NCI-H1694 (cell line): ENCODE measurements at places on chromosomes 2 and 18.

GRCh38 chr2:159144776-159145614, 141.5 kb downstream of the WDSUB1 start:
- DNase-seq, result no peak

GRCh38 chr18:57089702-57090101, 57.2 kb upstream of the BOD1L2 start:
- no peak for DNase-seq

DNA sequence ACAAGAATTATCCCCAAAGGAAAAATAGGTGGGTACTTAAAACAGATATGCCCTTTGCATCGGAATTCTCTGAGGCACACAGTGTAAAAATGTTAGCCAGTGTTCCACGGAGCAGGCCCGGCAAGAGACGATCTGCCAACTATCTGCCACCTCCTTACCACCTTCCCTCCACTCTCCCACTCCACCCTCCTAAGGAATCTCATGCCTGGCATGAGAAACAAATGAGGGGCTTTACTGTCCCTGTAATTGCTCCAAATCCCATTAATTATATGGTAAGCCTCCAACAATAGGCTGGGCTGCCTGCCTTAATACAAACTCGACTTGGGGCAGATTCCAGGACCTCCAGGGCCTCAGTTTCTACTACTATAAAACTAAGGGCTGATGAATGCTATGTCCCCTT, 102.3 kb downstream of the ZBTB7C start:
- no peak for DNase-seq

- DNase-seq, result no peak
These were observed 33.1 kb downstream of the SS18 start for GRCh38 chr18:26057344-26057773.

DNA sequence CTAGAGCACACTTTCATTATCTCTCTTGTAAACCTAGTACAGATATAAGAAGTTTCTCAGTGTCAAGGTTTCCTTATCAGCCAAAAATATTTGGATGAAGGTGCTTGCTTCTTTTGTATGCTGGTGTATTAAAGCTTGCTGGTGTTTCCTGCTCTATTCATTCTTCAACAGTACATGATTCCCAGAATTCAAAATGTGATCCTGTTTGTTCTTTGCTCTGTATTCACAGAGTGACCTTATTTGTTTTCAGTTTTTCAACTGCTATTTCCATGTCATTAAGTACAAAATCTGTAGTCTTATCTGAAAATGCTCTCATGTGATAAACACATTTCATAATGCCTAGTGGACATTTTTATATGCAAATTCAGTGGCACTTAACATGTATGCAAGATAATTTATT, 1185.8 kb downstream of the SUCLG1 start:
- DNase-seq, result no peak

- no peak for DNase-seq
These were observed 133.9 kb downstream of the ZNF532 start for GRCh38 chr18:58998401-58999203.

- DNase-seq, result no peak
These were observed 25.8 kb downstream of the PHLPP1 start for GRCh38 chr18:62741118-62741566.

DNA sequence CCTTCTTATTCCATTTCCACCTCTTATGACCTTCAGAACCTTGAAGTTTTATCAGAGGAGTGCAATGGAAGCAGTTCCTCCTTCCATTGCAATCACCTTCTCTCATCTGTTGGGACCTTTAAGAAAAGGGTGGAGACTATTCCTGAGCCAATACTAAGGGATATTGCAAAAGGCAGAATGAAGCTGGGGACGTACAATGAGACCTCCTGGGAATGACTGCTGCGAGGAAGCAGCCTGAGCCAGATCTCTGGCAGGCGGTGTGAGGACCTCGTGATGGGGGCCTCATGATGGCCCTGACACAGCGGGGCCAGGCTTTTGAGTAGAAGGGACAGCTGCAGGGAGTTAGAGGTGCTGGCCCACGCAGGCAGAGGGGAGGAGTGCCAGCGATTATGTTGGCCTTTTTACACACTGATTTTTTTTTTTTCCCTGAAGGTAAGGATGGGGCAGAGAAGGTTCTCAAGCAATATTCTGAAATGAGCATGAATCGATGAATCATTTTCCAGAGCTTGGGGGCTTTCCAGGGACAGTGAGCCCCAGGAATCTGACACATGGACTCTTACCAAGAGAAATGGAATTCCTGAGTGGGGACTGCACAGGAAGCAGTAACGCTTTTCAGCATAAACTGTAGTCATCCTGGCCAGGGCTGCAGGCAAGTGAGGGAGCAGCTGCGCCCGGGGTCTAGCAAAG, 40.0 kb upstream of the LAPTM4A start:
- no peak for DNase-seq

- no peak for DNase-seq
These were observed 99.5 kb upstream of the CCDC85A start for GRCh38 chr2:56084111-56084901.

- DNase-seq, result no peak
These were observed 6.2 kb upstream of the ARHGEF4 start for GRCh38 chr2:130830538-130830937.

DNA sequence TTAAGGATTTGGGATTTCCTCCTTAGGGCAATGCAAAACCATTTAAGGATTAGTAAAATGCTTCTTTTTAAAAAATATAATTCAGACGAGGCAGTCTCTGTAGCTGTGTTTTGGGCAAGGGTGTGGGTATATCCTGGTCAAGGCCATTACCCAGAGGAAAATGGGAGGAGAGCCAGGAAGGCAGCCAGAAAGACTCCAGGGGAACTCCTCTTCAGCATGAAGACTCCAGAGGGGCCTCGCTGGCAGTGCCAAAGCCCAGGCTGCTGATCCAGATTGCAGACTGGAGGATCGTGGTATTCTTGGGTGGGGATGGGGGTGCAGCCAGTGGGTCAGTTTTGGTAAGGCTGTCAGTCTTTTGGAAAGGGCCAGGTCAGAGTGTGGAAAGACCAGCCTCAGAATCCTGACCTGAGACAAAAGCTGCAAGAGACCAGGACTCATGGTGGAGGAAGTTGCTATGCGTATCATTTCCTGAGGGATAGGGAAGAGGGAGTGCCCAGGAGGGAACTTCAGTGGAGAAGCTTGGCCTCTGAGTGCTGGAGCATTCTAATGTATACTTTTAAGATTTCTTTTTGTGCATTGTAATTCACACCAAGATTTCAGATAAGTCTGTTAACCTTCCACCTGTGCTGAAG, 20.9 kb upstream of the RAB11FIP5 start:
- no peak for DNase-seq

GRCh38 chr2:189131991-189132390, 47.6 kb downstream of the COL5A2 start:
- DNase-seq, result no peak

GRCh38 chr18:79826966-79827365, 29.2 kb downstream of the KCNG2 start:
- DNase-seq, result no peak

DNA sequence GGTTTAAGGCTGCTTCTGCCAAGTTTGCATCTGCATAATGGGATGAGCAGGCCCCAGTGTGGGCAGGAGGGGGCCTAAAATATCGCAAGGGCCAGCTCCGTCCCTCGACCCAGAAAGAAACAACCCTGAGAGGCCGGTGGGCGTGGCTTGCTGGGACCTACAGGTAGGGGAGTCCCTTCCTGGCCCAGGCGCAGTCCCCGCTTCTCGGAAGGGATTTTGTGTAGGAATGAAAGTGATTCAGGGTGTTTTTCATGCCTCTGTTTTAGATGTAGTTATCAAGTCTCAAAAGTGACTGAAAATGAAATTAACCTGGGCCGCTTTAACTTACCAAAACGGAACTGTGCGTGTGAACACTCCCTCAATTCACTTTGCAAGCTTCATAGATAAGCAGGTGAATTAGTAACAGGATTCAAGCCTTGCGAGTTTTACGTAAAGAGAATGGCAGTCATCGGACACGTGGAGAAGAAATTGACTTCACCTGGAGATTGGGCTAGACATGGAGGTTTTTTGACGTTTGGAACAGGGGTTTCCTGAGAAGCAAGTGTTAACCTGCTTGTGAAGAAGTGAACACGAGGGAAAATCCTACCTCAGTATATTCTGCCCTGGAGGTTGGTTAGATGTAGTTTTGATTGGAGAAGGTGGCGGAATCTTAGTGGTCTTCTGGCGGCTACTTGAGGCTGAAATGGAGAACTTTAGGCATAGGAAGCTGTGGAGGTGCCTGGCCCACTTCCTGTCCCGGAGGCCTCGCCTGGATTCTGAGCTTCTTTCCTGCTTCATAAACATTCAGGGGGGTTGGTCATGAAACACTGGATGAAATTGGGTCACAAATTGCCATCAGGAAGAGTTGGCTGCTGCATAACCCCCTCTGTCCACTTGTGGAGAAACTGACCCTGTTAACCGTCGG, 1.7 kb downstream of the NCK2 start:
- no peak for DNase-seq

DNA sequence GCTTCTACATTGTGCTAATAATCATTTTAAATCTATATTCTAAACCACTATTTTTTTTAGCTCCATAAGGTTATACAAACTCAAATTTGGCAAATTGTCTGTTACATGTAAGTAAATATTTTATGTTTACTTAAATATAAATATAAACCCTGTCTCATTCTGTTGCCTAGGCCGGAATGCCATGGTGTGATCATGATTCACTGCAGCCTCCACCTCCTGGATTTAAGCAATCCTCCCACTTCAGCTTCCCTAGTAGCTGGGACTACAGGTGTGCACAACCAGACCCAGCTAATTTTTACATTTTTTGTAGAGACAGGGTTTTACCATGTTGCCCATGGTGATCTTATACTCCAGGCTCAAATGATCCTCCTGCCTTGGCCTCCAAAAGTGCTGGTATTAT, 124.7 kb downstream of the MEIS1 start:
- DNase-seq, result no peak

- no peak for DNase-seq
These were observed 123.8 kb downstream of the AFF3 start for GRCh38 chr2:100018341-100019193.

DNA sequence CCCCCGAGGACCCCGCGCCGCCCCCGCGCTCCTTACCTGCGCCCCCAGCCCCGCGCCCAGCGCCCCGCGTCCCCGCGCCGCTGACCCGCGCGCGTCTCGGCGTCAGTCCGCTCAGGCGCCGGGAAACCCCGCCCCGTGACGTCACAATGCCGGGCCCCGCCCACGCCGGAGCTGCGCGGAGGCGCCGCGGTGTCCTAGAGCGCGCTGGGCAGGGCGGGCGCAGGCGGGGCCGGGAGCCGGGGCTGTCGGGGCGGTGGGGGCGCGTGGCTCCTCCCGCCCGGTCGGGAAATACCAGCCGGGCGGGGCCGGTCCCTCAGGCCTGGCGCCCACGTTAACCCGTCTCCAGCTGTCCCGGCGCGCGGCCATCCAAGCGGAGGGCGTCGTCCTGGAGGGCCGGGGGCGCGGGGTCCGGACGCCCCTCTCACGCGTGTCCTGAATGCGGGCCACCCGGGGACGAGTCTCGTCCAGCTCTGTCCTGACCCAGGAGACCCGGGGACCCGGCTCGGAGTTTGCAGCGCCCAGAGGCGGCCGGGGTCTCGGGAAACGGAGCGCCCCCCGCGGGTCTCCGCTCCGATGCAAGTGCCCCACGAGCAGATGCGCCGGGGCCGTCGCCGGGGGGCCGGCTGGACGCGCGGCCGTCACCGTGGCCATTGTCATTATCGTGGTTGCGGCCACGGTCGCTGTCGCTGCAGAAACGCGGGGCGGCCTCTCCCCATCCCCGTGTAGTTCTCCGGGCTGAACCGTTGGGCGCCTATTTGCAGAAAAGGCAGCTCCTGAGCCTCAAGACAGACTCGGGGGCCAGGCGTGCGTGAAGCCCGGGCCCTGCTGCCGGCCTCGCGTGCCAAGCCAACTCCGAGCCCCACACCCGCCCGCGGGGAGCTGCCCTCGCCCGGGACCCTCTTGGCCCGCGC, at the start of gene SLC66A2:
SLC66A2 (minus strand) TSS at position 109 of the 911 bp plus-strand sequence. CDS start 727 bp downstream, outside the sequence.
- peak; percentile 28 for DNase-seq

DNA sequence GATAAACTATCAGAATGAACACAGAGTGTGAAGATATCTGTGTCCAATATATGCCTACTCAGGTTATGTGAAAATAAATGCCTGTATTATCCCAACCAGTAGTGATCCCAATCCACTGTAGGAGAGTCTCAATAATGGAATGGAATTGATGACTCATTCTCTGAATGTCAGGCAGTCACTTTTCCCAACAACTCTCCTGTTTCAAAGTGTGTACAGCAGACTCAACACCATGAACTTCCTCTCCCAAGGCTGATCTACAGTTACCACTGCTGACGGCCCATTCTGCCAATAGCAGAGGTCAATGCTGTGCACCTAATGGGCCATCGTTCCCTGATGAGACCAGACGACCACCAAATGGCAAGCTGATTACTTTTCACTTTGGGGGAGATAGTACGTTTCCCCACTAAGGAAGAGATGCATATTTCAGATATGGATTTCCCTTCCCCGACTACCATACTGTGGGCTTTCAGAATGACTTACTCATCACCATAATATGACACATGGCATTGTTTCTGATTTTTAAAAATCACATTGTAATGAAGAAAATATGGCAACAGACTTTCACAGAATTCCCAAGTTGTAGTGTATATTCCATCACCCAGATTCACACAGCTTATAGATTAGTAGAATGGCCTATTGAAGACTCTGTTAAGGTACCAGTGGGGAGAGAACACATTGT, 601.7 kb upstream of the VRK2 start:
- no peak for DNase-seq

DNA sequence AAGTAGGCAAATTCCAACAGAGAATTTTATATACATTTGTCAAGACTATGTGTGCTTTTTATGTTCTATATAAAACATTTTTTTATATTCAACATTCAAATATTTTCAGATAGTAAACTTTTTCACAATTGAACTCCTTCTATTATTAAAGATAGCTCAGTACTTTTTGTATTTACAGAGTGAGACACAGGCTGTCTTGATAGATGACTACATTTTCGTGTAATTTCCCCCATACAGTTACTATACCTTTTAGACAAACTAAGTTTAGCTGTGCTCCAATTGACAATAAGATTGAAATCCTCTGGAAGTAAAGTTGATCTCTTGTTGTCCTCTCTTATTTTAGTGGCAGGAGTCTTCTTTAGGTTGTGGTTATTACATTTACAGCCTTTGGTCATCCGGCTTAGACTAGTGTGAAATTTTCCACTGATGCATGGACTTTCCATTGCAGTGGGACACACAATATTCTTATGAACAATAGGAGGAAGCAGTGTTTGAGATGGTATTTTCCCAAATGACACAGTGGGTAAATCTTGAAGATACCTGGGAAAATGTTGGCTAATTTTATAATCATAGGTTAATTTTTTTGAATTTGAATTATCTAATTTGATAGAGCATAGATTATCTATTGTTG, 21.0 kb downstream of the ZSWIM2 start:
- no peak for DNase-seq

DNA sequence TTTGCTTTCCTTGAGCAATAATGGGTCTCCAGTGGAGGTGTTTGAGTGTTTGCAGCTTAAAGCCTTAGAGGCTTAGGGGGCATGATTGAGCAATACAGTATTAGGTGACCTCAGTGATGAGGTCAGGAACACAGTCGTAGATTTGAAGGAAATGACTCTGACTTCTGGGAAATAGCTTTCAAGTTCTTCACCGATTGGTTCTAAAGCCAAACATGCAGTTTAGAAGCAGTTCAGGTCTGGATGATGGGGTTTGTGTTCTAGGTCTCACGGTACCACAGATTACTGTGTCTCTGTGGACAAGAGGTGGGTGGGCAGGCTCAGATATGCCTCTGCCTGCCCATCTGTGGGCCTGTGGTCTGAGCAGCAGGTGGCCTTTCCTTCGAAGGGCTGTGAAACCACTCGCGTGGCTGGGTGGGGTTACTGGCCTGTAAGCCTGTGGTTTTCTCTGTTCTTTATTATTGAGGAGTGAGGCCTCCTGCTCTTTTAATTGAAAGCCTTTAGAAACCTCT, 7.8 kb downstream of the MTHFD2 start:
- DNase-seq, result no peak
